ENCODE measurements at places on chromosomes 12 and 14.

- DNase-seq = peak; percentile 16
Observed at GRCh38 chr12:86496595-86496994, 240.4 kb upstream of the MGAT4C start.

GRCh38 chr12:78096909-78097597 lies 266.4 kb downstream of the NAV3 start:
- no peak for DNase-seq

GRCh38 chr14:22900081-22900799 lies 17.2 kb downstream of the REM2 start:
- peak; percentile 82 for DNase-seq

GRCh38 chr12:20040831-20041230 lies 327.5 kb upstream of the PDE3A start:
- DNase-seq = no peak

DNA sequence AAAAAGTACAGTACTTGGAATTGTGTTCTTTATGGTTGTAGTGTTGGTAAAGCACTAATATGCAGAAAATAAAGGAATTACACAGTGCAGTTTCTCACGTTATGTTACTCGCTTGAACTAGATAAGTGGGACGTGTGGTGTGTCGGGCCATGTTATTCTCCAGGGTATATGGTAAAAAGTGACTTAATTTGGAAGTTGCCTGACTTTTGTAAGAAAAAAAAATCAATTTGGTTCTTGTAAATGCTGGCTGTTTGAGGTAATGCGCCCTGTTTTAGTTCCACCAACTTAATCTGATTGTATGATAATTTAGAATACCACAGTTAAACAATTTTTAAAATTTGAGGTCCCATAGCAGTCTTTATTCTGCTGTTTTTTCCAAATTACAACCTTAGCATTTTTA lies 4.1 kb downstream of the ARF6 start:
- DNase-seq = no peak

GRCh38 chr14:100861188-100861936 lies 35.4 kb downstream of the MEG3 start:
- DNase-seq = no peak

- DNase-seq = no peak
Observed at GRCh38 chr12:117388951-117389446, 27.6 kb upstream of the NOS1 start.

DNA sequence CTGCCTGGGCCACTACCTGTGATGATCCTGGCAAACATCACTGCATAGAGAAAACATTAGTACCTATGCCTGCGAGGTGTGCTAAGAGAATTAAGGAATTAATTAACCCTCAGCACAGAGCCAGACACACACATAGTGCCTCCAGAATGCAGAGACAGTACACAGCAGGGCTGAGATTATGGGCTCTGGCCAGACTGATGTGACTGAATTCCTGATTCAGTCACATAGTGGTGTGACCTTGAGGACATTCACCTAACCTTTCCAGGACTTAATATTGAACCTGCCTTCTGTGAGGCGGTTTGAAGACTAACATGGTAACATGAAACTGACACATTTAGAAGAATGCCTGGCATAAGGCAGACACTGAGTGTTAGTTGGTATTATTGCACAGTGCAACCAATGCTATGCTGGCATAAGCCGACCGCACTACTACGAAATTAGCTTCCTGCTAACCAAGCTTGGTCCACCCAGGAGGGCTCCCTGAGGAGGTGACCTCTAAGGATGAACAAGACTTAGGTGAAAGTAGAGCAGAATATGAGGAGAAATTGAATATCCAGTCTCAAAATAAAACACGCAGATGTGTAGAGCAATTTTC lies 32.0 kb upstream of the SELPLG start:
- no peak for DNase-seq

DNA sequence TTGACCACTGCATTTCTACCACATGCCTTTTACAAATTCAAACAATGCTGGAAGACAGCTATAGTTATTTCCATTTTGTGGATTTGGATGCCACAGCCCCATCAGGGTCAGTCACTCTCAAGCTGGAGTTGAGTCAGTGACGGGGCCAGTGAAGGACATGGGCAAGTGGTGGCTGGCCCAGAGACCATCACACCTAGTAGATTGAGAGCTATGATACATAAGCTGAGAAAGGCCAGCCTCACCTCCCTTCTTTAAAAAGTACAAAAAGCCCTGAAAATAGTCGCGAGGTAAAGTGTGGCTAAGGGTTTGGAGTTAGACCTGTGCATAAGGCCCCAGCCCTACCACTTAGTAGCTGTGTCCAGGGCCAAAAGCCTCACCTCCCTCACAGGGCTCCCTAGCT lies 4.1 kb downstream of the KCTD10 start:
- DNase-seq = peak; percentile 36

DNA sequence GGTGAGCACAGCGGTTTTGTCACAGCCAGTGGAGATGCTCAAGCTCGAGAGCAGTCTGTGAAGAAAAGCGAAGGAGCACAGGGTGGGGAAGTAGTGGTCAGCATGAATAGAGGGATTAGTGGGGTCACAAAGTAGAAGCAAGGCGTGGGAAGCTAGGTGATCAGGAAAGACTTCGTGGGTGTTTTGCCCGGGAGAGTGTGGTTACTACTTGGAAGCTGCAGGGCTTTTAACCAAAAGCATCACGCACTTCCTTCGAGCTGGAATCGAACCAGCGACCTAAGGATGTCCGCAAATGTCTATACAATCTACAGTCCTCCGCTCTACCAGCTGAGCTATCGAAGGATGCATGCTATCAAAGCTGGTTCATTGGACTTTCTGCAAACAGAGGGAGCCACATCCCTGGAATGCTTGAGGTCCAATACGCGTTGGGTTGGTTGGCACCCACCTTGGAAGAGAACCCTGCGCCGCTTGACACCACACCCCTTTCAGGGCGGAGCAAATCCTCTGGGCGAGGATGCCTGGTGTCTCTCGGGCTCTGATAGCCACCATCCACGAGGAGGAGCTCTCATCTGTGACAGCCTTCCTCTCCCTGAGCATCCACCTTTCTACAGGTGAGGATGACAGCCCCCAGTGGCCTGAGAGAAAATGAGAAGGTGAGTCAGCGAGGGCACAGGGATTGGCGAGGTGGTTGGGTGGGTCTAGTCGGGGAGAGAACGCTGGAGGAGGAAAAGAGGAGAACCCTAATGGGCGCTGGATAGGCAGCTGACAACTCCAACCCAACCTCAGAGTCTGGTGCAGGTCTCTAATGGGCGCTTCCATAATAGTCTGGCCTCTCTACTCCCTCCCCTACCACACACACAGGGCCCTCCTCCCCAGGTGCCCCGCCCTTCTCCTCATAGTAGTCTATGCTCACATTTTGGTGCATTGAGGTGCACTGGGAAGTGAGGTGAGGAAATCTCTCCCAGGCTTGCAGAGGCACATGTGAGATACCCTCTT lies 16.0 kb upstream of the OR6S1 start:
- peak; percentile 85 for DNase-seq

DNA sequence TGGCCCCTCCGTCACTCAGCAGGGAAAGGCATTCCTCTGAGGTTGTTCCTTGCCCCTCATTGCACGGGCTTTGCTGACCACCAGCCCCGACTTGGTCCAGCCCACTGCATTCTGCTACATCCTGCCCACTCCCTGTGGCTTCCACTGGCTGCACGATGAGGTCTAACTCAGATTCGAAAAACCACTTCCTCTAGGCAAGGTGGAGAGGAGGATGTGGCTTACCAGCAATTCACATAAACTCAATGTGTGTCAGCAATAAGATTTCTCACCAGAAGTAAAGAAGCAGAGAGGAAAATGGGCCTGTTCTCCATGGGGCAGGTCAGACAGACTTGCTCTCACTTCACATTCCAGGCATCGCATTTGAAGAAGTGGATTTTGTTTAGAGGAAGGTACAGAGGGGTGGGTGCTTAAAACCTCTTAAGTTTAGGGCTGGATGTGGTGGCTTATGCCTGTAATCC lies 14.7 kb downstream of the GPR68 start:
- DNase-seq = no peak

- no peak for DNase-seq
Observed at GRCh38 chr12:52632656-52633055, 14.3 kb upstream of the KRT73 start.

GRCh38 chr14:22748206-22748605 lies 18.3 kb upstream of the OXA1L start:
- no peak for DNase-seq

DNA sequence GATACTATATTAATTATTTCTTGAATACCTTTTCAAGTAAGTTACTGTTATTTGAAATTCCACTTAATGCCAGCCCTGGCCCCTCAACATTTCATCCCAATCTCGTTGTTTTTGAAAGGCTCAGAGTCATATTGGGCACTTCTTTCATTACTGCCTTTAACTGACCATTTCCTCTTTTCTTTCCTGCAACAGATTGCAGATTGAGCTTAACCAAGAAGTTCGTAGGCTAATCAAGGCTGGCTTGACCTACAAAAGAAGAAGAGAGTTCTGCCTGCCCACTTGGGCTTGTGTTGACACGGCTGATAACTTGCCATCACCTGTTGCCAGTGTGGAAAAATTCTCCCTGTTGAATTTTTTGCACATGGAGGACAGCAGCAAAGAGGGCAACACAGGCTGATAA lies 91.0 kb downstream of the FLRT2 start:
- DNase-seq = no peak
